Activated T-cell treated with anti-CD3 and anti-CD28 coated beads, Interleukin-2, amount 50 U/mL, for 48 hours (primary cell): ENCODE measurements at places on chromosomes 2 and 18.

DNA sequence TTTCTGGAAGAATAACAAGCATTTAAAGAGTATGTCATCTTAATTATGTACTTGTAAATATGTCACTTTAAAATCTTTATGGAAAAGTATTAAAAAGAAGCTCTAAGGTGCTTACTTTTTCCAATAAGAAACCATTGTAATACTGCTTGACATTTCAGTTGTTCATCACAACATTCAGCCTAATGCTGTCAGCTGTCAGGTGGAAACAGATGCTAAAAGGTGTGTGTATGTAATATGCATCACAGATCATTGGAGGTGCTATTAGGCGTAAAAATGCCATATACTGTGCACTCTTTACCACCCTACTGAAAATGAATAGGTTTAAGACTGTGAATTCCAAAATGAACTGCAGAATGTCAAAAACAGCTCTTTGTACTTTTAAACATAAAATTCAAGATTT is 40.3 kb downstream of the METTL8 start:
- no peak for DNase-seq

GRCh38 chr2:104862058-104862941 is 8.4 kb downstream of the POU3F3 start:
- DNase-seq = no peak

DNA sequence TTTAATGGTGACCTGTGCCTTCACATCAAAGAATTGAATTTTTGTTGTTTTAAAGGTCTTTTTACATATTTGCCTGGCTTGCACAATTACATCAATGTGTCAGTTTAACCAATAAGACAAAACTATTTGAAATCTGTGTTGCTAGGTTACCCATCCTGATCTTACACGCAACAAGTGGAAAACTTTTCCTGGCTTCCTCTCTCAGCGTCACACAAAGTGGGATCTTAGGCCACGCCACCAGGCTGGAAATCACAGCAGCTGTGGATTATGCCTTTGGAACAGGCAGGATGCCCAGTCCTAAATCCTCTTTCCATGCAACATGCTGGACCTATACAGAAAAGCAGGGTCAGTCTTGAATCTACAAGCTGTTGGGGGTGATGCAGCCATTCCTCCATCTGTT is 298.2 kb upstream of the HNRNPA3 start:
- DNase-seq = no peak

DNA sequence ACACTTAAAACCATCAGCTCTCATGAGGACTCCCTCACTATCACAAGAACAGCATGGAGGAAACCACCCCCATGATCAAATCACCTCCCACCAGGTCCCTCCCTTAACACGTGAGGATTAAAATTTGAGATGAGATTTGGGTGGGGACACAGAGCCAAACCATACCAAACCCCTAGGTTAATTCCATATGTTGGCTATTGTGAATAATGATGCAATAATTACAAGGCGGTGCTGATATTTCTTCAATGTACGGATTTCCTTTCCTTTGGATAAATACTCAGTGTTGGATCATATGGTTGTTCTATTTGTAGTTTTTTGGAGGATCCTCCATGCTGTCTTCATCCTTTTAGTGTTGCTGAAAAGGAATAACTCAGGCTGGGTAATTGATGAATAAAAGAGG is 652.1 kb upstream of the PKDCC start:
- DNase-seq = no peak

- DNase-seq = no peak
Observed at GRCh38 chr2:115389024-115389423, 946.6 kb downstream of the DPP10 start.
